Camera-type eye (tissue), 1 donor: ENCODE measurements at places on chromosomes 1 and 21. TPM values are rescaled to one million over a fixed set of nuclear protein-coding genes. Genes with fewer than 3 reads are reported as not detected.

Gene KIF26B
- total RNA-seq = 10.1 TPM

Gene EDARADD
- 2.9 TPM for total RNA-seq

Gene KRTAP19-1
- total RNA-seq = not detected

Gene GJA4
- total RNA-seq = 18.1 TPM

Gene DRAXIN
- total RNA-seq = 4.7 TPM

Gene CYP2J2
- 2.7 TPM for total RNA-seq

Gene FYB2
- total RNA-seq = 11.4 TPM

Gene AK5
- total RNA-seq = 11.2 TPM
